ENCODE measurements at places on chromosomes 7 and 10.

DNA sequence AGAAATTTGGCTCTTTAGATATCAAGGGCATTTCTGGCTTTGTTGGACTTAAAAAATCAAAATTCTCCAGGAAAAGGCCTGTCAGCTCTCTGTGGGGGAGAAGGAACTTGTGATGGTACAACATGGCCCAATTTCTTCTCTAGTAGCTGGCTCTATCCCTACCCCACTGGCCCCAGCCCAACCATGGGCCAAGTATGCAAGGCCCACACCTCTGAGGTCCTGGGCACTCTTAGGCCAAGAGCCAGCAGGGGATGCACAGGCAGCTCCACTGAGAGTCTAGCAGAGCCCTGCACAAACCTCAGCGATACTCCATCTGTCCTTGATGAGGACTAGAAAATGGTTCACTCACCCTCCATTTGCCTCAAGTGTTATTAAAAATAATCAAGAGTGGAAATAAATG is 261.2 kb downstream of the C7orf25 start:
- no peak for DNase-seq

- DNase-seq: no peak
Observed at GRCh38 chr10:131979821-131980270, 1.9 kb downstream of the BNIP3 start.

DNA sequence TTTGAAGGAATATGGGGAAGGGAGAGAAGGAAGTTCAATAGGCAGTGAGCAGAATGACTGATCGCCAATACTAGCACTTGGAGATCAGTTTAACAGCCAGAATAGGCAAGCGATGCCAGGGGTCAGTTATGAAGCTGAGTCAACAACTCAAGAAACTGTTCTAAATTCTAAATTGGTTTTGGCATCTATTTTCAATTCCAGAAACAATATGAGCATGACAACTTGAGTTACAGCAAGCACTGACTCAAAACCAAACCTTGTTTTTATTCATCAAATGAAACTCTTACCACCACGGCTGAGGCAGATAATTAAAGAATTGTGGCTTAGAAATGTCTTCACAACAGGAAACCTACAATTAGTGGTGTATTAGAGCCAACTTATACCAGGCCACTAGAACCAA is 180.5 kb upstream of the ASAH2 start:
- DNase-seq: no peak

- DNase-seq: no peak
Observed at GRCh38 chr10:12241810-12242529, 46.0 kb downstream of the CDC123 start.

DNA sequence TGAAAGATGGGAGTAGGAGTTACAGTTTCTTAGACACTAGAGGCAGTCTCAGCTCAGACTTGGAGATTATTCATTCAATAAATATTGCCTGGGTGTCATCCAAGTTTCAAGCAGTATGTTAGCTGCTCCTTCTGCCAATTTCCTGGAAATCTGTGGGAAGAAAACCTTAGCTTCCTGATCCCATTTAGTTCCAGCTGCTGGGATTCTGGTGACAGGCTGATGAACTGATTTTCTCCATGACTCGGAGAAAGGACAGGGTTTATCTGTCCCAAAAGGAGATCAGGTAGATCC is 95.8 kb downstream of the CLEC2L start:
- DNase-seq: no peak

DNA sequence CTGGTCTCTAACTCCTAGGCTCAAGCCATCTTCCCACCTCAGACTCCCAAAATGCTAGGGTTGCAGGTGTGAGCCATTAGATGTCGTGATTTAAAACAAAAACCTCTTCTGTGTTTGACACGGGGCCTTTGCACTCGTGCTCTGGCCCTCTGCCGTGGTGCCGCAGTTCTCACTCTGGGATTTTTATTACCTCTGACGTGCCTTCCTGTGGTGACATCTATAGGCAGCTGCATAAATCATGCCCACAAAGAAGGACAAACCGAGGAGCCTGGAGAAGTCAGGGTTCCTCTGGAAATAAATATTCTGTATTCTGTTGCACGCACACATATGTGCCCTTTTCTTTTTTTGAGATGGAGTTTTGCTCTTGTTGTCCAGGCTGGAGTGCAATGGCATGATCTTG is 25.9 kb upstream of the OCM start:
- DNase-seq: no peak

DNA sequence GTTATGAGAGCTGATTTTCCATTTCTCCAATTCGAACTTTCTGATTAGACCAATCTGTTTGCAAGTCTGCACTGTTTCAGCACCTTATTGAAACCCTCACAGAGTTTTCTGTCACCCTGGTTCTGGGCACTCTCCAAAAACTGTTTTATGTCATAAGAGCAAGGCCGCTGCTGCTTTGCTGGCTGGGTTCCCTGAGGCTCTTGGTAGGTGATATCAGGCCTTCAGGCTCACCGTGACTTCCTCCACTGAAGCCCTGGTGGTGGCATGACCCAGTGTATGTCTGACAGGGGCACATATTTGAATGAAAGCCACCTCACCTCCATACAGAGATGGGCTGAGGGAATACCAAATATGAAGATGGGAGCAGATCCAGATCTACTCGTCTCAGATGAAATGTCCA is 8.3 kb downstream of the RABGEF1 start:
- DNase-seq: no peak

GRCh38 chr10:114806562-114807391 is 14.8 kb upstream of the FHIP2A start:
- DNase-seq: no peak

GRCh38 chr7:128911423-128912031 is 1.0 kb upstream of the KCP start:
- no peak for DNase-seq
